NCI-H748 treated with DMSO at 0.1 percent for 48 hours (cell line): ENCODE measurements at places on chromosomes 2 and 18.

- no peak for DNase-seq
Measured at GRCh38 chr2:9703701-9704221, 73.0 kb upstream of the YWHAQ start.

DNA sequence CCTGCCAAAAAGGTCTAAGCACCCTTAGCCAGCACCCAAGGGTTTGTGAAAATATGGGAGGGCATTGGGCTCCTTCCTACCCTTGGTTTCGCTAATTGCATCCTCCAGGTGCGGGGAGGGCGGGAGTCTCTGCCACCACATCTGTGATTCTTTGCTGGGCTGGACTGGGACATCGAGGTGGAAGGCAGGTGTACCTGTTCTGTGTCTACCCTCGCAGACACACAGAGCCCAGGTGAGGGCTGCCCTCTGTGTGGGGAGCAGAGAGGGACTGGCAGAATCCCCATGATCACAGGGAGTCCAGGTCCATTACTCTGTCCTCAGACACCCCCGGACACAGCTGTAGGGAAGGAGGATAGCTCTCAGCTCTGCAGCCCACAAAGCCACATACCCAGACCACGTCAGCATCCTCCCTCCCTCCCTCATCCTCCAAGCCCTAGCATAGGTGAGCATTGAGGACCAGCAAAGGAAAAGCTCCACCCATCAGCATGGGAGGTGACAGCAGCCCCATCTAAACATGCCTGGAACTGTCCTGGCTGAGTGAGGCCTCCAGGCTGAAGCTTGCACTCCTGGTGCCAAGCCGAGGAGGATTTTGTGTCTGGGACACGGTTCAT is 49.8 kb downstream of the PLB1 start:
- DNase-seq, result no peak

DNA sequence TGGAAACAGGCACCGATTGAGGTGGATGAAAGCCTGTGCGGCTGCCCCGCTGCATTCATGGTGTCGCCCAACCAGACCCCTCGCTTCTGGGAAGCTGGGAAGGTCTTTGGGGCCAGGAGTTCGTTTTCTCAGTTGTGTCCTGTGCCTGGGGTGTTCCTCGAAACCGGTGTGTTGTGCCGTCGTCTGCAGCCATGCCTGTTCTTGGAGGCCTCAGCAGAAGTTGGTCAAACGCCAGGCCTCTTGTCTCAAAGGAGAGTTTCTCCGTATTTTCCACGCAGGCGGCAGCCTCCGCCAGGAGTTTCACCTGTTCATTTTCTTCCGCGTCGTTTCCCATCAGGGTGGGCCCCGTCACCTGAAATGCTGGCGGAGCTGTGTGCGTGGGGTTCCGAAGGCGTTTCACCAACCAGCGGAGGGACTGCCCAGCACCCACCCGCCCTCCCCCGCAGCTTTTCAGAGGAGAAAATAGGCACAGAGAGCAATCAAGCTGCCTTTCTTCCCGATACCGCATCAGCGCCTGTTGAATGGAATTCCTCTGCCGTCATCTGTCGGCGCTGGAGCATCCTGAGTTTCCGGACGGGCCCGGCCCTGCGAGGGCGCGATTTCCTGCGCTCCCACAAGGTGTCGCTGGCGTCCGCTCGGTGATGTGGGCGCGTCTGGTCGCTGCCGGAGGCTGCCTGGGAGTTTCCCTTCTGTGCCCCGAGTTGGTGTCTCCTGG is 17.0 kb upstream of the NFATC1 start:
- no peak for DNase-seq

DNA sequence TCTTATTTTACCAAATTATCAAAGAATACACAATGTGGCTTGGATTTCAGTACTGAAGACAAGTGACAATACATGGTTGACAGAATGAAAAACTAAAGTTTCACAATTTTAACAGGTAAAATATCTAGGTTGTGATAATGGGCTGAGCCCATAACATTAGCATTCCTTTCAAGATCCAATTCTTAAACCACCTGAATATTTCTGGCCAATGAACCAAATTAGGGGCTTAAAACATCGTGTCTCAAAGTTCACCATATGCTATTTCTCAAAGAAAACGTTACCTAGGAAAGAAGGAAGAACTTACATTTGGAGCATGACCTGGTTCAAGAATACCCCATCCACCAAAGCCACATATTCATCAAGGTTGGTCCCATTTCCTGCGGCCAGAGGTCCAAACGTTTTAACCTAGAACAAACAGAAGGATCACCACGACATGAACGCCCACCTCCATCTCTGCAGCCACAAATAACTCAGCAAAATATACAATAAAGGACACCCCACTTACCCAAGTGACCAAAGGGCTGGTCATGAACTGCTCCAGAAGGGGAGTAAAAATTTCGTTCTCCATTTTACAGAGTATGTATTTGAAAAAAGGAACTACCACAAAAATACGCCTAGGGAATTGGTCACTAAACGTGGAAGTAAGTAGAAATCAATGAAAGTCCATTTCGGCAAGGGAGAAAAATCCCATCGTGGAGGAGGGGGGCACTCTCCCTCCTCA is 984 bp downstream of the CCDC88A start:
- peak; percentile 16 for DNase-seq

DNA sequence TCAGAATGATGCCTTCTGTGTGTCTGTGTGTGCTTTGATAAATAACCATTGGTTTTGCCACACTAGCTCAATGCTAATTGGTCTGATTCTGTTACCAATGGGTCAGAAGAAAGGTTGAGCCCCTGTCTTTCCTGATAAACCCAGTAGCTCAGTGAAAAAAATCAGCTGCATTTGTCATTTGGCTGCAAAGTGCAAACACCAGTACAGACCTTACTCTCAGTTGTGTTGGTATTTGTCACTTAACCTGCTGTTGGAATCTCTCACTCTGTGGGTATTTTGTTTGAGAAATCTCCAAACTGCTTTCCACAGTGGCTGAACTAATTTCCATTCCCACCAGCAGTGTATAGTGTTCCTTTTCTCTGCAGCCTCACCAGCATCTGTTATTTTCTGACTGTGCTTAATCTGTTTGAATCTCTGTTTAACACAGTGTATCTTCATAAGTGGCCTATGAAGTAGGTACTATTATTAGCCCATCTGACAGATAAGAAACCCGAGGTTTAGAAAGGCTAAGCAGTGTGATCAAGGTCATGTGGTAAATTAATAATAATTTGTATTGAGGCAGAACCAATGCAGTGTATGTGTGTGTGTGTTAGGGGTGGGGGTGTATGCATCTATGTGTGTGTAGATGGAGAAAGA is 26.7 kb downstream of the LIMS1 start:
- DNase-seq, result no peak

- no peak for DNase-seq
Measured at GRCh38 chr2:178101321-178102079, 10.7 kb upstream of the RBM45 start.

- no peak for DNase-seq
Measured at GRCh38 chr2:143730953-143731260, 601.7 kb downstream of the ARHGAP15 start.

DNA sequence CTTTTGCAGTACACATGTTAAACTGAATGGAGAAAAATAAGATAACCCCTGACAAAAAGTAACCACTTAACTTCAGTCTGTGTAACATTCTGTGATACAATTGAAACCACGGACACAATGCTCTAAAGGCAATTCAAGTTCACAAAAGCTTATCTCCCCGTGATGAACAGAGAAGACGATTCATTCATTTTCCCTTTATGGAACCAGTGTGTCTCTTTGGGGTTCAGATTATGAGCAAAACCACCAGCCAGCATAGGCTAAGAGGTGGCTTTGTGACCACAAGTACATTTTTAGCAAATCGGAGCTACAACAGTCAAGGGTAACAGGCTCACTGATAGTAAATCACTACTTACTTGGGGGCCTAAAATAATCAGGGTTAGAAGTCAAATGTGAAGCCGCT is 120.6 kb upstream of the SMAD7 start:
- DNase-seq, result no peak

DNA sequence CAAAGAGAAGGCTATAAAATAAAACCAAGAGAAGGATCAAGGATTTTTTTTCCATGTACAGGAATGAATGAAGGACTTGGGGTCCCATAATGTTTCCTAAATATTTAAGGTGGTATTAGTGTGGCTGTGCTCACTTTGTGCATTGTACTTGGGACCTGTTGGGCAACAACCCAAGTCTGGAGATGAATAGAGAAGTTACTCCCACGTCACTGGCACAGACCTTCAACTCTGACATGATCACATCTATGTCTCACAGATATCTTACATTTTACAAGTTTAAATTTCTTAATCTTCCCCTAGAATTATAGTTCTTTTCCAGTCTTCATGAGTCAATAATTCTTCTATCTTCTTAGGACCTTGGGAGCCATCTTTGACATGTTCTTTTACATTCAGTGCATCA is 133.4 kb downstream of the PLCL1 start:
- DNase-seq, result no peak

DNA sequence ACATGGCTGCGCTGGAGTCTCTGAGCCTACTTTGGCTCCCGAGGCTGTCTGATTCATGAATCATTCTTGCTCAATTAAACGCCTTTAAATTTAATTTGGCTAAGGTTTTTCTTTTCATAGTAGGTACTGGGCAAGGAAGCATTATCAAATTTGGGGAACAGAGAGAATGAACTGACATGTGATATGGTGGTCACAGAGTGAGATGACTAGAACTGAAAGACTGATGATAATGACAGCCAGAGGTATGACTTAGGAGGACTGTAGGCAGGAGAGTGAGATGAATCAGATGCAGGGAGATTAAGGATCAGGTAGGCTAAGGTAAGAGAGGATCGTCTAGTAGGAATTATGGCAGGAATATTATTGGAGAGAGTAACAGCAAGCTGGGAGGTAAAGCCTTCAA is 40.9 kb upstream of the ST8SIA3 start:
- no peak for DNase-seq

- no peak for DNase-seq
Measured at GRCh38 chr2:223772363-223772762, 65.0 kb downstream of the AP1S3 start.

GRCh38 chr2:200695191-200695590 is 109.4 kb downstream of the AOX1 start:
- DNase-seq, result no peak

DNA sequence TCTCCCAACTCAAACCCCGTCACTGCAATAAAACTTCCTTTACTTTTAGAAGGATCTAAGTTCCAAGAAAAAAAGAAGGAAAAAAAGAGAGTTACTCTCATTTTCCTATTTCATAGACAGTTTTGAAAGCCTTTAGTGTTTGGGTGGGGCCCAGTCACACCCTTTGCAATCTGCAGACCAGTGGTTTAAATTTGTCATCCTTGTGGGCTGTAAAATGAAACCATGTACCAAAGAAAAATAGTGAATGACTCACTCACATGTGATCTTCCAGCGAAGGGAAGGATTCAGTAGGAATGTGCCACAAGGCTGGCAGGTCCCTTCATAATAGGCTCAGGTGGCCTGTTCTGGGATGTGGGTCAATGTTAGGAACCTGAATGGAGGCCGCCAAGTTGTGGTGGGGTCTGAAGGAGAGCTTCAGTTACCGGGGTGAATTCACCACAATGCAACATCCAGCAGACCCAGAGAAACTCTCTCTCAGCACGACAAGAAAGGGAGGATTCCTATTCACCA is 28.3 kb downstream of the ANXA4 start:
- DNase-seq, result no peak

DNA sequence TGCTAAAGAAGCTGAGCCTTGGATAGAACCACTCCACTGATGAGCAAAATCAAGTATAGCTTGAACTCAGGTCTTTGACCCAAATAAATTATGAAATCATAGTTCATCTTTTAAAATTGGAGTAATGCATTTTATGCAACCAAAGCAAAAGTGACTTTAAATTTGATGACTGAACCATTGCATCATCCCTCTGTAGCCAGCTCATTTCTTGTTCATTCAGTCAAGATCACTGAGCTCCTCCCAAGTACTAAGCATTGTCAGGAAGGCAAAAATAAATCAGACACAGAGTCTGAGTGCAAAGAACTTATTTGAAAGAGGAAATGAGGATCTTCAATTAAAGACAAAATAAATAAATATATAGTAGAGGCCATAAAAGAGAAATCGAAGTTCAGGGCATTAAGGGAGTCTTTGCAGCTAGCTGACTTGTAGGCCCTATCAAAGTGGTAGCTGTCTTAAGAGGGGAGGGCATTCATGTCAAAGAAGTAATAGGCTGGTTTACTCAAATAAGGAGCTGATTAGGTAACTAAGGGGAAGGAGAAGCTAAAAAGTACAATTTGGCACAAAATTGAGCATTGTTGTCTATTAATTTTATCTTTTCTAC is 411.8 kb downstream of the MTX2 start:
- no peak for DNase-seq

GRCh38 chr2:191304939-191305875 is 60.0 kb downstream of the MYO1B start:
- DNase-seq, result no peak

DNA sequence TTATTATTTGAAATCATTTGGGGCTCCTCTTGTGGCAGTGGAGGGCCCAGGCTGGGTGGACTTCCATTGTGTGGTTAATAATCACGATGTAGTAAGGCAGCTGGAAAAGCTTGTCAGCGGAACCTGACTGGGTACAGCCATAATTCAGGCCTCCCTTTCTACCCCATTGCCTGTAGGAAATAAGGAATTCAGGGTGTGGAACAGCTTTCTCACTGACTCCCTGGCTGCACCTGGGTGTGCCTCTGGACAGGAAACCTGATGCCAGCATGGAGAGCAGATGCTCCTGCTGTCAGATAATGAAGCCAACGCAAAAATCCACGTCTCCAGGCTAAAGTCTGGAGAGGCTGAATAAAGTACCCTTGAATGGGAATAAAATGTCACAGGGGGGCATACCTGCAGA is 44.2 kb downstream of the LYPD6B start:
- DNase-seq, result peak; percentile 54

GRCh38 chr2:136136931-136137330 is 19.0 kb upstream of the CXCR4 start:
- DNase-seq, result no peak

DNA sequence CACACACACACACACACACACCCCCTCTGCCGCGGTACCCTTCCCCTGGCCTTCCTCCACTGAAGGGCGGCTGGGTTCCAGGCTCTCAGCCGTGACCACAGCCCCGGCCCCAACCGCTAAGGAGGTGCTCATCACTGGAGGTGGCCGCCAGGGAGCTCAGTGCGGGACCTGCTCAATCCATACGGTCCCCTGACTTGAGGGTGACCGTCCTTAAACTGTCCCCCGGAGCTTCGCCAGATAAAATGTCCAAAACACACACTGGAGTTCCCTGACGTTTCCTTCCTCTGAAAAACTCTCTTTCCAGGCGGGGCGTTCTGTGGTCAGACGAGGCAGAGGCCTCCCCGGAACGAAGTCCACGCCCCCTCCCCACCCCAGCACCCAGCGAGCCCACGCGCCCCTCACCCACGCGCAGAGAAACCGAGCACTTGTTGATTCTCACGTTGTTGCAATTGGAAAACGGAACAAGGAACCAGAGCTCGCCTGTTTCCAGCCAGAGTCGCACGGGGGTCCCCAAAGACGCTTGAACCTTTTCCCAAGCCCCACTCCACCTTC is 1.4 kb downstream of the MBP start:
- no peak for DNase-seq
